ENCODE measurements at places on chromosomes 11 and 22.

DNA sequence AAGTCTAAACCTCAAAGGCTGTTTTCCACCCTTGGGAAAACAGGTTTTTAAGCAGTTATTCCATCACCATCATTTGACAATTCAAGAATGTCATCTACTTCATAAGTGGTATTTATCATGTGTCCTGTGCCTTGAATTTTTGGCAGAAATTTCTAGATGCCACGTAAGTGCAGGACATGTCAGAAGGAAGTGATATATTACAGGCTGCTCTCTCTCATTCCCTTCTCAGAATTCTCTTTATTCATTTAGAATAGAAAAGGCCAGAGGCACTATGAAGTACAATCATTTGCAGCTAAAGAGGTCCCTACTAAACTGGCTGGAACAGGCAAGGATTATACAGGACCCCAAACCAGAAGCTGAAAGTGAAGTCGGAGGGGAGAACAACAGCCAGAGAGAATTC lies 11.9 kb downstream of the RBFOX2 start:
- DNase-seq: no peak

GRCh38 chr11:126594921-126595367 lies 239.5 kb downstream of the ST3GAL4 start:
- DNase-seq: no peak

GRCh38 chr11:100981196-100981824 lies 148.3 kb downstream of the PGR start:
- no peak for DNase-seq

DNA sequence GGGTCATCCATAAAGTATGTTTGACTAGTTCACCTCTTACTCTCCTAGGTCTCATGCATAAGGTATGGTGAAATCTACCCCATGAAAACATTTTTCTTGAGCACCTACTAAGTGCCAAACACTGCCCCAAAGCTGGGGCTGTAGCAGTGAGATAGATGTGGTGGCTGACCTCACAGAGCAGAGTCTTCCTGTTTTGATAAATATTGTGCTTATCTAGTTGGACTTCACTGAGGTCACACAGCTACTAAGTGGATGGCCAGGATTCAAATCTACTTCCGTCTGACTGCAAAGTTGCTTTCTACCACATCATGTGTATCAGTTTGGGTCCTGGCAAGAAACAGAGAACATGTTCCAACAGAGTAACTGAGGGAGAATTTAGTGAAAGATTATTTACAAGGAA lies 6.4 kb upstream of the HTATIP2 start:
- DNase-seq: no peak

DNA sequence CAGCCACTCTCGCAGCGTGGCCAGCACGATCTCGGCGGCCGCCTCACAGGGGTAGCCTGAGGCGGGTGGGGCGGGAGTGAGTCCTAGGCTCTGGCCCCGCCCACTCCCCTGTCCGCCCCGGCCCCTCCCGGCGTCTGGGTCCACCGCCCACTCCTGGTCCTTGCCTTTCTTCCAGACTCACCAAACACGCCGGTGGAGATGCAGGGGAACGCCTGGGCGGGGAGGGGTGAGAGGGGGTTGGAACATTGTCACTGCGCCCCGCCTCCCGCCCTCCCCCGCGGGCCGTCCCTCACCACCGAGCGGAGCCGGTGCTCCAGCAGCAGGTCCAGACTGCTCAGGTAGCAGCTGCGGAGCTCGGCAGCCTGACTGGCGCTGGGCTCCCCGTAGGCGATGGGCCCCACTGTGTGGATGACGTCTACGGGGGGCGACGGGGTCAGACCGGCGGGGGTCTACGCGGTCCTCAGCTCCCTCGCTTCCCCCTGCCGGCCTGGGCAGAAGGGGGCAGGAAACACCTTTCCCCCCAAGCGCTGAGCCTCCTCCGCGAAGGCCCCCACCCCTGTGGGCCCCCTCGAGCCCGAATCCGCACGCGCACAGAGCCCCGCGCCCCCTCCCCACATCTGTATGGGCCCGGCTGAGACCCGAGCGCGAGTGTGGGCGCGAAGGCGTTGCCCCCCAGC lies 13.2 kb downstream of the OTUB1 start:
- peak; percentile 69 for DNase-seq

GRCh38 chr11:95486979-95487378 lies 256.0 kb upstream of the SESN3 start:
- DNase-seq: no peak

DNA sequence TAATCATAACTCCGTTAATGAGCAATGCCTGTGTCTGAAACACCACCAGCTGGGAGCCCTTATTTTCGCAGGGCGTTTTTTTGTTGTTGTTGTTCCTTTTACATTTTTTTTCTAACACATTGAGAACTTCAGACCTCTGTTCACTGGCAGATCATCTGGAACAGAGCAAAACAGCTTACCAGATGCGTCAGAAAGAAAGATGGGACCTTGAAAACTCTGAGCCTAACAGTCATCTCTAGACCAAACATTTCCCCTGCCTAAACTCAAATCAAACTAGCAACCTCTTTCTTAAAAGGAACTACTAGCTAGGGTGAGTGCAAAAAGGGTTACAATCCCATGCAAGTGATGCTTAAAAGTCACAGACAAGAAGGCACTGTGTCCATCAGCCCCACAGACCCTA lies 93.2 kb downstream of the PLEKHA7 start:
- DNase-seq: no peak

DNA sequence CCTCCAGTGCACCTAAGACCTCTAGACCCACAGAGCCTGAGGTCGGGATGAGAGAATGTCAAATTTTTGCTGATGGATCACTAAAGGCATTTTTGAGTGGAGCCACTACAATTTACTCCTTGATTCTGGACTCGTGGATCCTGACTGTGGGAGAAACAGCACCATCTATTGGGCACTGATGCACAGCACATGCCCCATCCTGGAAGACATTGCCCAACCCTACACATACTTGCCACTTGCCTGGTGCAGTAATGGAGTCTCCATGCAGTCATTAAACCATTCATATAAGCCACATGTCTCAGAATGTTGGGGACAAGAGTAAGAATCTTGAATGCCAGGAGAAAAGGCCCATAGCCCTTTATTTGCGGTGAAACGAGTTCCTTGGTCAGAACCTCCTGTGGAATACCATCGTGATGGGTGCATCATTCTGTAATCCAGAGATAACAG lies 103.9 kb downstream of the GGTLC2 start:
- DNase-seq: peak; percentile 63

DNA sequence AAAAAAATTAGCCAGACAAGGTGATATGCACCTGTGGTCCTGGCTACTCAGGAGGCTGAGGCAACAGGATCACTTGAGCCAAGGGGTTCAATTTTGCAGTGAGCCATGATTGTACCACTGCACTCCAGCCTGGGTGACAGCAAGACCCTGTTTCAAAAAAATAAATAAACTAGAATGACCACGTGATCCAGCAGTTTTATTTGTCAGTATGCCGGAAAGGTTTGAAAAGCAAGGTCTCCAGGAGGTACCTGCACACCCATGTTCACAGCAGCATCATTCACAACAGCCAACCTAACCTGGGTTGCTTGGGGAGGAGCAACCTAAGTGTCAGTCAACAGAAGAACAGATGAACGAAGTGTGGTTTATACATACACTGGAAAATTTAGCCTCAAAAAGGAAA lies 78.7 kb upstream of the SEPTIN5 start:
- DNase-seq: no peak

- DNase-seq: peak; percentile 59
Observed at GRCh38 chr11:45097721-45098493, 48.5 kb upstream of the PRDM11 start.

GRCh38 chr11:89279176-89279575 lies 101.5 kb downstream of the TYR start:
- no peak for DNase-seq

- no peak for DNase-seq
Observed at GRCh38 chr11:61384271-61385242, 7.8 kb upstream of the TMEM216 start.

- DNase-seq: no peak
Observed at GRCh38 chr22:50157709-50158375, 12.7 kb upstream of the PANX2 start.

GRCh38 chr11:60953781-60954180 lies 1.8 kb upstream of the SLC15A3 start:
- DNase-seq: no peak

DNA sequence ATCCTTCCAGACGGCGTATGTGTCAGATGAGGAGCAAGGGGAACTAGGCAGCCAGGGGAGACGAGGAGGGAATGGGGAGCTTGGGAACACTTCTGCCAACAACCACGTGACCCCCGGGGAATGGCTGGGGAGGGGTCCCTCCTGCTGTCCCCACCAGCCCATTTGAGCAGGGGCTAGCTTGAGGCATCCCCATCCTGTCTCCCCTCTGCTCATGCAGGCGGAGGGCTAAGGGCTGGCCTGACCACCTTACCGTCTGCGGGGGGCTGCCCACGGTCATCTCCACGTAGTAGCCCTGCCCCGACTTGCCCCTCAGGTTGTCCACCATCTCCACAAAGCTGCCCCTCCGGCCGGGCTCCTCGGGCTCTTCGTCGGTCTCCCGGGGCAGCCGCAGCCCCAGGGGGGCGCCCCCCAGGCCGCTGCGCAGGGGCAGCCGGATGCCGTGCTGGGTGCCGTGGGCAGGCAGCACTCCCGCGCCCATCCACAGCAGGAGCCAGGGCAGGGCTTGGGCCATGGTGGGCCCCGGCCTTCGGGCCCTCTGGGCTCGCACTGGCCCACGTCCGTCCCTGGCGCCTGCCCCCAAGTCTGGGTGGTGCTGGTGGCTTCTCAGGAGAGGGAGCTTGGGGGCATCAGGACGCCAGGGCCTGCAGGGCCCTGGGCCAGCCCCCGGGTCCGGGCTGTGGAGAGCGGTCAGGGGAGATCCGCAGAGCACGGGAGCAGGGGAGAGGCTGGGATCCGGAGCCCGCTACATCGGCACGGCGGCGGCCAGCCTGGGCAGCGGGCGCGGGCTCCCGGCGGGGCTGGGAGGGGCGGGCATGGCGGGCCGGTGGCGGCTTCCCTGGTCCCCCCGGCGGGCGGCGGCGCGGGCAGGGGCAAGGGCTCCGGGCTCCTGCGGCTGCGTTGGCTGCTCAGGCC lies 515 bp downstream of the BACE1 start:
- DNase-seq: peak; percentile 34

- DNase-seq: peak; percentile 26
Observed at GRCh38 chr11:108025387-108026080, 16.8 kb downstream of the CUL5 start.

DNA sequence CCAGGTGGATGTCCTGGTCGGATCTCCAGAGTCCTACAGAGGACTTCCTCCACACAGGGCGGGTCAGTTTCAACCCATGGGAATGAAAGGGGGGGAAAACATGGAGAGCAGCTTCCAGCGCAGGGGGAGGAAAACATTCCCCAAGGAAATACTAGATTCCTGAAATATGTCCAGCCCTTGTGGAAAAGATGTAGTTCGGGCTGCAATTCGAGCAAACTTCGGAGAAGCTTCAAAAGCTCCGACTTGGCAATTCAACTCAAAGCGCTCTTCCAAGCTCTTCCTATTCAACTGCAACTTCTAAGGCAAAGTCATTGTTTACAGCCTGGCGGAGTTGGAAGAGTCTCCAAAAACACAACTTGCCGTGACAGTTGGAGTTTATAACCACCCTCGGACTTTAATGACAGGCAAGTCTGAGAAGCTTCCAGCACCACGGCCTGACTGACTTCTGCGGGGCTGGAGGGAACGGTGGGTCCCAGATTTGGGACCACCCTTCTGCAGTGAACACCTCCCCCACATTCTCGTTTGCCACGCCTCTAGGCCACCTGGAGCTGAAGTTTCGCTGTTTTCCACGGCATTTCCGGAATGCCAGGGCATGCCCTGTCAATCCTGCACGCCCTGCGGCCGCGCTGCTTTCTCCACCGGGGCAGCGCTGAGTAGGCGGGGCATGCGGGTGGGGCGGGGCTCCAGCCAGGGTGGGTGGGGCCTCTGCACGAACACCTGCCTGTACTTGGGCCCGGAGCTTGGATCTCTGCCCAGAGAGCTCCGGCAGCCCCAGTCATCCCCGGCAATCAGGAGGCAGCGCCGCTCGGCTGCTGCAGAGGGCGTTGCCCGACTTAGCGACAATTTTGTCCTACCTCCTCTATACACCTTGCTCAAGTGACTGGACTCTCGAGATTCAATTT lies 49.0 kb upstream of the BIRC3 start:
- peak; percentile 92 for DNase-seq

DNA sequence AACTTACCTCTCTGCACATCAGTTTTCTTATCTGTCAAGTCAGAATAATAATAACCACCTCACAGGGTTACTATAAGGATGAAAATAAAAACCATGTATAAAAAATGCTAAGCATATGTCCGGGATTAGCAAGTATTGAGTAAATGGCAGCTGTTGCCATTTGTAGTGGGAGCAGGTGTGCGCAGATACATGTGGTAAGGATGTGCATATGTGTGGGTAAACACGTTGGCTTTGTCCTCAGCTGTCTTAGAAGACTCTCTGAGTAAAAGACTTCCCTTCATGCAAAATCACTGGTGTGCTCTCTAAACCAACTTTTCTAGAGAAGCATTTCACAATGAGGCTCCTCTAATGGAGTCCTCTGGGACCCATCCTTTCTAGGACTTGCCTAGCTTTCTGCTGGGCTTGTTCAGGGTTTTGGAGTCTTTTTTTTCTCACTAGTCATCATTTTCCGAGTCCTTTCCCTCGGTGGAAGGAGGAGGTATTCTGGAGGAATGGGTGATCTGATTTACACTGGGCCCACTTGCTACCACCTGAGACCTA lies 62.4 kb downstream of the NELL1 start:
- no peak for DNase-seq

- peak; percentile 89 for DNase-seq
Observed at GRCh38 chr11:250740-251299, 14.0 kb downstream of the PSMD13 start.

- no peak for DNase-seq
Observed at GRCh38 chr11:100356035-100356434, 331.1 kb upstream of the ARHGAP42 start.

DNA sequence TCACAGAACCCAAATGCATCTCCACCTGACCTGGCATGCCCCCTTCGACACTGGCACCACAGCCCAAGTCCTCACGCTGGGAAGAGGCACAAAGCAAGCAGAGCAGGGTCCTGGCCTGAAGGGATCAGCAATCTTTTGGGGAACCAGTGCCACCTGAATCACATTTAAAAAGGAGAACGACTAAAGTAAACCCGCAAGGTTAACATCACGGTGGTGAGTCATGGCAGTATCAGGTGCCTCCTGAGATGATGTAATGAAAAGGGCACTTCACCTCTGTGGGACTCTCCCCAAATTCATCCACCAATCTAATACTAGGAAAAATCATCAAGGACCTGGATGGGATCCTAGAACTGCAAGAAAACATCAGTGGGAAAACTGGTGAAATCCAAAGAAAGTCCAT lies 44.9 kb downstream of the PACSIN2 start:
- peak; percentile 26 for DNase-seq

DNA sequence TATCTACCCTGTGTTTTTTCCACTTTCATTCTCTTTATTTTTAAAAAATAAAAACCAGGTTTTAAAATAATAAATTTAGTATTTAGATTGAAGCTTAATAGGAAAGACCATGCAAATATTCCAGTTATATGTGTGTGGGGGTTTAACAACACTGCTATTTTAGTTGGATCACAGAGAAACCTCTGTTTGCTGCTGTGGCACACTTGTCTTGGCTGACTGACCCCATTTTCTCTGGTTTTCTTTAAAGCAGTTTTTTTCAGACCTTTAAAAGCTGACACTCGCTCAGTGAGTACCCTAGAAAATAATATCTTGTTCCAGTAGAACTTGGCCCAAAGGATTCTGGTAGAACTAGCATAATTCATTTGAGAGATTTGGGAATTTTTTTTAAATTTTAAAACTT lies 31.6 kb downstream of the ACER3 start:
- no peak for DNase-seq

Data from activated CD4-positive, alpha-beta memory T cell treated with anti-CD3 and anti-CD28 coated beads for 36 hours (primary cell).